Stimulated activated CD4-positive, alpha-beta T cell treated with anti-CD3 and anti-CD28 coated beads, Interleukin-12 subunit alpha, Interleukin-12 subunit beta, amount 100 ng/mL, for 4 hours (primary cell): ENCODE measurements at places on chromosomes 12 and 14.

GRCh38 chr12:29703528-29703927, 80.2 kb downstream of the TMTC1 start:
- no peak for DNase-seq

- DNase-seq: no peak
Observed at GRCh38 chr14:76919431-76920330, 93.5 kb downstream of the LRRC74A start.

DNA sequence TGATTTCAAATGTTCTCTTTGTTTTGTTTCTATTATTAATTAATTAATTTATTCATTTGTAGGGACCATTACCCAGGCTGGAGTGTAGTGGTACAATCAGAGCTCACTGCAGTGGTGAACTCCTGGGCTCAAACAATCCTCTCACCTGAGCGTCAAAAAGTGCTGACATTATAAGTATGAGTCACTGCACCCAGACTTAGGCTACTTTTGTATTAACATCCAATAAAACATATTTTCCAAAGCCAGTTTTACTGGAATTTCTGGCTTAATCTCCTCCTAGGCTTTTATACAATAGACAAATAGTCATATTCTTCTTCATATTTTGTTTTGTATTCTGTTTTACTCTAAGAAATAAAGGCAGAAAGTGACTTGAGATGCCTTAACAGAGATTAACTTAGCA, 749.6 kb downstream of the SLC16A7 start:
- DNase-seq: no peak

- no peak for DNase-seq
Observed at GRCh38 chr12:11765421-11765816, 115.9 kb downstream of the ETV6 start.

GRCh38 chr14:61839507-61839906, 77.3 kb downstream of the SNAPC1 start:
- no peak for DNase-seq

DNA sequence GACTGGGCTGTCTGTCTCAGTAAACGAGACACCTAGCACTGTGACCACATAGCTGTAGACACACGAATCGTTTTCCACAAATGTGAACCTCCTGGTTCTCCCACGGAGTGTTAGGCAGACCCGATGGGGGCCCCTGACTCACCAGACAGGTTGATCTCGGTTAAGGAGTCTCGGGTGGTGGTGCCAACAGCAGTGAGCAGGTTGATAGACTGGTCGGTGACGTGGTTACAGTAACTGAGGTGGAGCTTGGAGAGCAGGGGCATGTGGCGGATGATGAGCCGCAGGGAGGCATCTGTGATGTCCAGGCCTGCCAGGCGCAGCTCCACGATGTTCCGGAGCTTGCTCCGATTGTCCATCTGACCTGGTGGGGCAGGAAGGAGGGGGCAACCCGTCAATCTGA, 39.8 kb downstream of the RNF34 start:
- no peak for DNase-seq

DNA sequence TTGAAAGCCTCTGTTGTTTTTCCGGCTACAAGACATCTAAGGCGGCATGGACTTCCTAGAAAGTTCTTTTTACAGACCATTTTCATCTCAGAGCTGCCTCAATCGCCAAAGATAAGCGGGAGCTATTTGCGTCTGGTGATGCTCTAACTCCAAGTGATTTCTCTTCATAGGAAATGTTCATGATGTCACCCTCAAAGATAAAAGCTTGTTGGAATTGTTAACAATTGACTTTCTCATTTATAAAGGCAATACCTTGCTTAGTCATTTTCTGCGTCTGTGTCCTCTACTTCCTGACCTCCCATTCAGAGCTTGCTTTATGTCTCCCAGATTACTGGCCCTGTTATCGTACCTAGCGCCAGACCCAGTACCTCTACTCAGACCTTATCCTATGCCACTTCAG, 259.0 kb upstream of the G2E3 start:
- DNase-seq: no peak

DNA sequence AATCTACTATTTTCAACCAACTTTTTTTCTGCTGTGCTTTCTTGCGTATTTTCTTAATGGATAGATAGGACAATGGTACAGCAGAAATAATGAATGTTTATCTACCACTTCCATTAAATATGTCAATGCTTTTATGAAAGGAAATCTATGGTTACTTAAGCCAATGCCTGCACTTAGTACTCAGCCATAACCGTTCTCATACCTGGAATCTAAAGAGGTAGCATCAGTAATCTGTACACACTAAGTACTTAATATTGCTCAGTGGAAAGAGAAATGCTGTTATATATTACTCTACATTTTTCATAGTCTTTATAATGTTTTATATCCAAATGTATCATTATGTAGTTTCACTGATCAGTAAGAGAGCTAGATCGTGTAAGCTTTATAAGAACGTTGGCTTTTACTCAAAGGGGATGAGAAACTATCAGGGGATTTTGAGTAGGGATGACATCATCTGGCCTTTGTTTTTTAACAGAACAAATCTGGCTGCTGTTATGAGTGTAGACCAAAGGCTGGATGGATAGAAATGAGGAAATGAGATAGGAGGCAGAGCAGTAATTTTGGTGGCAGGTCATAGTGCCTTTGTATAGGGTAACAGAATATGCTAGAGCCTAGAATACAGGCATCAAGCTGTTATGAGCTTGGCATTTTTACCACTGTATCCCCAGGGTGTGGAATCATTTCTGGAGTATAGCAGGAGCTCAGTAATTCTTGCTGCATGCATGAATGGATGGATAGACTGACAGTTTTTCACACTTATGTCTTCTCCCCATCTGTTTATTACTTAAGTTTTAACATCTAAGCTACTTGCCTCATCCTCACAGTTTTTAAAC, 34.0 kb downstream of the ALG10B start:
- DNase-seq: no peak

GRCh38 chr14:104353921-104354701, 215.7 kb downstream of the KIF26A start:
- DNase-seq: no peak

GRCh38 chr12:126747530-126748149, 1519.3 kb upstream of the TMEM132C start:
- DNase-seq: peak; percentile 57

DNA sequence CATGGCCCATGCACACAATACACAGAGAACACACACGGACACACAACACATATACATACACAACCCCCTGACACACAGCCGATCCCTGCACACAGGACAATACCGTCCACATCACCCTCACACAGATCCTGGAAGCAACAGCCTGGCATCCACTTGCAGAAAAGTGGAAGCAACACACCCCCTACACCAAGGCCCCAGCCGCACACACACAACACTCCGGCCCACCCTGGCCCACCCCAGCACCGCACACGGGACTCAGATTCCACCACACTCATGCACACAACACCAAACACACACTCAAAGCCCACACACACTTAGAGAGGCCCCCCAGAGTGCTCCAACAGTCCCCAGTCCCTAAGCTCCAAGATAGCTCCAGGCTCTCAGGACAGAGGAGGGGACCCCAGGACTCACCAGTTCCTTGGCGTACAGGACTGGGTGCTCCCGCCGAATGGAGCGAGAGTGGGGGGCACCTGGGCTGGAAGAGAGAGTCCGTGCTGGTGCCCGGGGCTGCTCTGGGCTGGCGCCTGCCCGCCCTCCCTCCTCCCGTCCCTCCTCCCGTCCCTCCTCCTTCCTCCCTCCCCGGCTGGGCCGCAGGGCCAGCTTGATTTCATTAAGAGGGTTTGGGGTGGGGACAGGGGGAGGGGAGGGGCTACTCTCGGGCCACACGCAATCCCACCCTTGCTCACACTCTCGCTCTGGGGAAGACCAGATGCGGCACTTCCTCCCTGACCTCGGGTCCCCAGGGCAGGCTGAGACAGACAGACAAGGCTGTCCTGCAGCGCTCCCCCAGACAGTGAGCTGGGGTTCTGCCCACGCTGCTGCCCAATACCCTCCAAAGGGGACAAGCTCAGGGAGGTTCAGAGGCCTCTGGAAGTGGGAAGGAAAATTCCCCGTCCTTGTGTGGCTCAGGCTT, at the start of gene TMEM119:
Gene TMEM119, minus strand, starts transcription at position 526 of the 913 bp plus-strand sequence. CDS start 5,701 bp downstream, outside the sequence.
- DNase-seq: no peak

DNA sequence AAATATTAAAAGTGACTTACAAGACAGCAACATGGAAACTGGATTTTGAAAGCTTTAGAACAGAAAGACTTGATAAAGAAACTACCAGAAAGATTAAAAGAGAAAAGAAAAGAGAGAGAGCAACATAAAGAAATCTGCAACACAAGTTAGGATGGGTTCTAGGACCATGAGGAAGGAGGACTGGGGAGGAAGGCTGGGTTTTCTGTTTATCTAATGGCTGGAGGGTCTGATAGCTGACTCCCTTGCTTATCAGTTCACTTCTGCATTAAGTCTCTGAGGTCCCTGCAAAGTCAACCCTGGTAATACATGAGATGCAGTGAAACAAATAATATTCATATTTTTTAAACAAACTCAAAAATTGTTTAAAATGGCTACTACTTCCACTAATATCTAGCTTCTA, 90.1 kb downstream of the RPAP3 start:
- DNase-seq: no peak

DNA sequence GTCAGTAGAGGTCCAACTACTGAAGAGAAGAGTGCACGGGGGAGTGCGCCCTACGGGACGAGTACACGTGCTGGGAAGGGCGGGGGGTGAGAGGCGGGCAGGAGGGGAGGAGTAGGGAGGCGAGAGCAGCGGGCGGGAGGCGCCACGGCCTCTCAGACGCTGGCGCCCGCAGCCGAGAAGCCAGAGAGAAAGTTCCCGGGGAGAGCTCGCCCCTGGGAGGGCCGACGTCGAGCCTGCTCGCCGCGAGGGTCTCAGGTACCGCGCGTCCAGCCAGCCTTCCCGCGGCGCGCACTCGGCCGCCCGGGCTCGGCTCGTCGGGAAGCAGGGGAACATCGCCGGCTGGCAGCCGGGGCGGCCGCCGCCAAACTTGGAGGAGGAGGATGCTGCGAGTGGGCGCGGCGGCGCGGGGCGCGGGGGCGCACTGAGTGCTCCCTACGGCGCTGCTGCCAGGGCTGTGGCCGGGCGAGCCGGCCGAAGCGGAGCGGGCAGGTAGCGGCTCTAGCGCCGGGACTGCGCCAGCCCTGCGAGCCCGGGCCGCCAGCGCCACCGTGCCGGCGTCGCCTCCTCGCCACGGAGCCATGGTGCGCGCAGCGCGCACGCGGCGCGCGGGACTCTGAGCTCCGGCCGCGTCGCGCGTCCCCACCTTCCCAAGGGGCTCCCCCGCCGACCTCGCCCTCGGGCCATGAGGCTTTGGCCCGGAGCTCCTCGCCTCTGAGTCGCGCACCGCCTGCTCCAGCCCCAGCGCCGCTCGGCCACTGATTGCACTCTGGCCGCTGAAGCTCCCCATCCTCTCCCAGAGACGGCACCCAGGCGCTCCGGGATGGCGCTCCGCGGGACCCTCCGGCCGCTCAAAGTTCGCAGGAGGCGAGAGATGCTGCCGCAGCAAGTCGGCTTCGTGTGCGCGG, at the start of gene SLC24A4:
Gene SLC24A4, plus strand, starts transcription at position 155 of the 905 bp plus-strand sequence. Its CDS starts 666 bp downstream, at position 821.
- no peak for DNase-seq

- no peak for DNase-seq
Observed at GRCh38 chr12:4431436-4431835, 14.2 kb downstream of the FGF6 start.

DNA sequence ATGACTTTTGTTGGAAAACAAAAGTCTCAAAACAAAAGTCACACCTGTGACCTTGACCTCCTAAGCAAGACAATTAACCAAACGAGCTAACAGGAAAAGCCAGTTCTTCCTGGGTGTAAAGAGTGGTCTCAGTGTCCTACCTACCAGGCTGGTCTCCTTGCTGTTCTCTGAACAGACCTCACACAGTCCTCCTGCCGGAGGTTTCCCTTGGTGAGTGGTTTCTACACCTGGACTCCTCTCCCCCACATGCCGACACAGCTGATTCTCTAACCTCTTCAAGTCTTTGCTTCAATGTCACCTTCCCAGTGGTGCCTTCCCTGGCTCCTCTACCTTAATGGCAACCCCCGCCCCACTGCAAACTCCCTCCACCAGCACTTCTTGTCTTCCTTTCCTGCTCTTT, 238.6 kb downstream of the ZFP36L1 start:
- DNase-seq: no peak

- DNase-seq: no peak
Observed at GRCh38 chr12:60173224-60174170, 577.7 kb downstream of the SLC16A7 start.

- no peak for DNase-seq
Observed at GRCh38 chr12:52771088-52771487, 6.1 kb downstream of the KRT76 start.

DNA sequence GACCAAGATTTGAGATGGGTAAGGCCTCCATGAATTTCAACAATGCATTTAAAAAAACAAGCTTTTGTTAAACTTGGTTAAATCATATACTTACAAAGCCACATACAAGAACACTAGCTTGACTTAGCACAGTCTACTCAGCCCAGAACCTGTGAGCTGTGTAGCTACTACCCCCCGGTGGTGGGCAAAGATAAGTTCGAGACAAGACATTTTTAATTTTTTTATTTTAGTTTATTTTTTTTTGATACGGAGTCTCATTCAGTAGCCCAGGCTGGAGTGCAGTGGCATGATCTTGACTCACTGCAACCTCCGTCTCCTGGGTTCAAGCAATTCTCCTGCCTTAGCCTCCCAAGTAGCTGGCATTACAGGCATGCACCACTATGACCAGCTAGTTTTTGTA, 3.7 kb upstream of the NECAP1 start:
- peak; percentile 32 for DNase-seq

DNA sequence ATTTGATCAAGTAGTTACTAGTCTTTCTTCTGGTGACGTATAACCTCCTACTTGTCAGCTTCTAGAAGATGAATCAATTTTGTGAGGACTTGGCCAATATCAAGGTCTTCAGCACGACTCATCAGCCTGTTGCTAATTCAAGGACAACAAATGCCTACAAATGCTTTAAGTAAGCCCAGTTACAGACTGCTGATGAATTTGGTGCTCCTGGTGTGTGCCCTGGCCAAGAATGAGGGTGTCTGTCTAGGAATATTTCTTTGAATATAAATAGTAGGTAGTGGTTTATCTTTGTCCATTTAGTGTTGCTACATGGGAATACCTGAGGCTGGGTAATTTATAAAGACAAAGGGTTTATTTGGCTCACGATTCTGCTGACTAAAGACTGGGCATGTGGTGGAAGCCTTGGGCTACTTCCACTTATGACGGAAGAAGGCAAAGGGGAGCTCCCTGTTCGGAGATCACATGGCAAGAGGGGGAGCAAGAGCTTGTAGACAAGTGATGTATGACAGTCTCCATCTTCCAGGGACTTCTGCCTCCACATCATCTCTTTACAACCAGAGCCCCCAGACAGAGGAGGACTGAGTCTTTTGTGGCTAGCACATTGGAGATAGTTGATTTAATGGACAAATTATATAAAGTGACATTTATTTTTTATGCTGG, 180.2 kb downstream of the CRADD start:
- no peak for DNase-seq

DNA sequence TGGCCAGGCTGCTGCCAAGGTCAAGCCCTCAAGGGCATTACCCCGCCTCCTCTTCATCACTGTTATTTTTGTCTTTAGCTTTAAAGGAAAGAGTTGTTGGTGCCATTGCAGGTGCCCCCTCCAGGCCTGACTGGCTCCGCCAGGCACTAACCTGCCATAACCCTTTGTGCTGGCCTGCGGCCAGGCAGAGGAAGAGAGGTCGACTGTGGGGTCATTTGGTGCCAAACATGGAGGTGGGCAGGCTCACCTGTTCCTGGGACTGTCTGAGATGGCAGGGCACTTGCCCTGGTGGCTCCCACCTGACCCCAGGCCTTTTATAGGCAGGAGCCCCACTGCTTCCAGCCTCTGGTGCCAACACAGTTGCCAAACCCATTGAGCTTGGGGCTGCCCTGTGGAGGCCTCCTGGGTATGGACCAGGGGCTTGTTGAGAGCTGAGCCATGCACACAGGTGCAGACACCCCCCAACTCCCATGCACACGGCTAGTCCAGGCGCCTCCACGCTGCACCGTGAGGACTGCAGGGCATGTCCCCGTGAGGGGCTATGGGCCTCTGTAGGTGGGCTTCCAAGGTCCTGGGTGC, 29.4 kb upstream of the PLD4 start:
- no peak for DNase-seq

GRCh38 chr14:104660597-104660996, 28.8 kb upstream of the INF2 start:
- DNase-seq: no peak
